ENCODE measurements at places on chromosomes 7 and 10.

DNA sequence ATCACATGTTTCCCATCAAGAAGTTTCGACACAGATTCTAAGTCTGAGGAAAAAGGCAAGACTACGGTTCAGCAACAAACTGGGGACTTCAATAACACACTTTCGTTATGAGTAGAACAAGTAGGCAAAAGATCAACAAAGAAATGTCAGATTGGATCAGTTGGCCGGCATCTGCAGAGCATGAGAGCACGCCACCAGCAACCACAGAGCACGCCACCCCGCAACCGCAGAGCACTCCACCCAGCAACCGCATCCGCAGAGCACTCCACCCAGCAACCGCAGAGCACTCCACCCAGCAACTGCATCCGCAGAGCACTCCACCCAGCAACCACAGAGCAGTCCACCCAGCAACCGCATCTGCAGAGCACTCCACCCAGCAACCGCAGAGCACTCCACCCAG is 89.7 kb upstream of the FAM20C start:
- DNase-seq = no peak

DNA sequence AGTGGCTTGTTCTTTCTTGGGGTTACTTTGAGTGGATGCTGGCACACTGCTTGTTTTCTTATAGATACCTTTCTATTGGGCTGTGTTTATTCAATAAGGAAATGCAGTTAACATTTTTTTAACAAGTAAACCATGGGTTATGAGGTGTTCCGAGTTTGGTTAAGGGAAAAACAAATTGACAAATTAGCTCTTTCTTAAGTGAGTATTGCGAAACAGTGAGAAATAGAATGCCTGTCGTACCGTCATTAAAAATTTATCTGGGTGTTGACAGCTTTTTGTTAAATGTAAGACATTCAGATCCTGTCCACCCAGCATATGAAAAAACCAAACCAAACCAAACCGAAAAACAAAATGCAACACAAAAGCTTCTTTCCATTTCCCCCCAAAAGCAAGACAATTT is 6.2 kb downstream of the CUX1 start:
- DNase-seq = no peak

- DNase-seq = no peak
Observed at GRCh38 chr7:155255071-155255470, 42.6 kb upstream of the INSIG1 start.

DNA sequence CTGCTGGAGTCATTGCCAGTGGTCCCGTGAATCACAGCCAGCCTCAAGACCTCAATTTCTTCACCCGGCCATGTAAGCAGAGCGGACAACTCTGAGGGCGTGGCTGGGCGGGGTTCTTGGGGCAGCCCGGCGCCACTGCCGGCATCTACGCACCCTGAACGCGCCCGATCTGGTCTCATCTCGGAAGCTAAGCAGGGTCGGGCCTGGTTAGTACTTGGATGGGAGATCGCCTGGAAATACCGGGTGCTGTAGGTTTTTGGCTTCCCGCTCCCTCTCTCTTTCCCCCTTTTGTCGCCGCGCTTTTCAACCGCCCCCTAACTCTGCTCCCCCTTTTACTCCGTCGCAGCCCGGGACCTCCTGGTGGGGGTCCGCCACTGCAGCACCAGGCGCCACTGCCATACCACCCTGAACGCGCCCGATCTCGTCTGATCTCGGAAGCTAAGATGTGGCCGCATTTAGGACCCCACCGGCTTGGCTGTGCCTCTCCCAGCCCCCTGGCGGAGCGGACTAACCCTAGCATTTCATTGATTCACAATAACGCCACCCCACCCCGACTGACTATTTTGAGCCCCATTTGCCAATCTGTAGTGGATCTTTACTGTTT is 25.3 kb downstream of the GARIN1A start:
- peak; percentile 88 for DNase-seq

- DNase-seq = no peak
Observed at GRCh38 chr7:129789000-129789399, 163.8 kb downstream of the UBE2H start.

DNA sequence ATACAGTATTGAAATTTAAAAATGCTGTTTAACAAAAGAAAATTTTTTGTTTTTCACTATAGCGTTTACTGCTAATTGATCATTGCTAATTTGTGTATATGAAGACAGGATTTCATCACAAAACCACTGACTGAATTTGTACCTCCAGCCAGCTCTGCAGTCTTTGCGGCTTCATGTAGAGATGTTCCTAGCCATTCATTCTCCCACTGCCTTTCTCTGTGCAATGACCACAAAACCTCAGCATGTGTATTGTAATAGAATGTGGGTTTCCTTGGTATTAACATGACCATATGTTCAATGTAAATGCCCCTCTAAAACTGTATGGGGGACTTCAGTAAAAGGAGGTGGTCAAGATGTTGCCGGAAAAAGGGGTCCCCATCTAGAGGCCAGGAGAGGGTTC is 81.1 kb upstream of the STEAP1B start:
- DNase-seq = no peak

DNA sequence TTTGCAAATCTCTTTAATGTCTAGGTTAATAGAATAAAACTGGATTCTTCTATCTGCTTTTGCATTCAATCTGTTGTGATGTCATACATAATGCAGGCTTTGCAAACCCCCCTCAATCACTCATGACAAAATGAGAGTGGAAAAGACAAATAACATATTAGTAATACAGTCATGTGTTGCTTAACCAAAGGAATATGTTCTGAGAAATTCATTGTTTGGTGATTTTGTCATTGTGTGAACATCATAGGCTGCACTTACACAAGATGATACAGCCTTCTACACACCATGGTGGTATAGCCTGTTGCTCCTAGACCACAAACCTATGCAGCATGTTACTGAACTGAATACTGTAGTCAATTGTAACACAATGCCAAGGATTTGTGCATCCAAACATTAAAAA is 87.3 kb upstream of the SEC61G start:
- DNase-seq = no peak

- no peak for DNase-seq
Observed at GRCh38 chr7:132639983-132640382, 63.7 kb upstream of the PLXNA4 start.

DNA sequence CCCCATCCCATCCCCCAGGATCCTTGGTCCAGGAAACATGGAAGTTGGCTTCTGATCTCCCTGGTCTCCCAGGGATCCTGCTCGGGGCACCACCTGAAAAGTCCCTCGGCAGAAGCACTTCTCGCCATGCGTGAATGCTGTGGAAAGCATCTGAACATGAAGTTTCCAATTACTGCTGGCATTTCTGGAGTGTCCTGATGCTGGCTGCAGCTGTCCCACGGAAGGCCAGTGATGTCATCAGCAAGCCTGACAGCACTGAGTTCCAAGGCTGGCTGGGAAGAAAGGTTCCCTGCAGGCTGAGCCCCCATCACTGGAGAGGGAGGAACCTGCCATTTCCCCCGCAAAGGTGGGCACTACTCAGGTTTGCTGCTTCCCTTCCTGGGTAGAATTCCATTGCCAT is 71.4 kb downstream of the KCNMA1 start:
- DNase-seq = no peak

GRCh38 chr7:28137463-28137862 is 43.1 kb downstream of the JAZF1 start:
- no peak for DNase-seq

GRCh38 chr7:111525100-111525499 is 37.2 kb downstream of the IMMP2L start:
- DNase-seq = no peak

GRCh38 chr10:36679554-36679953 is 445.8 kb upstream of the ANKRD30A start:
- no peak for DNase-seq

DNA sequence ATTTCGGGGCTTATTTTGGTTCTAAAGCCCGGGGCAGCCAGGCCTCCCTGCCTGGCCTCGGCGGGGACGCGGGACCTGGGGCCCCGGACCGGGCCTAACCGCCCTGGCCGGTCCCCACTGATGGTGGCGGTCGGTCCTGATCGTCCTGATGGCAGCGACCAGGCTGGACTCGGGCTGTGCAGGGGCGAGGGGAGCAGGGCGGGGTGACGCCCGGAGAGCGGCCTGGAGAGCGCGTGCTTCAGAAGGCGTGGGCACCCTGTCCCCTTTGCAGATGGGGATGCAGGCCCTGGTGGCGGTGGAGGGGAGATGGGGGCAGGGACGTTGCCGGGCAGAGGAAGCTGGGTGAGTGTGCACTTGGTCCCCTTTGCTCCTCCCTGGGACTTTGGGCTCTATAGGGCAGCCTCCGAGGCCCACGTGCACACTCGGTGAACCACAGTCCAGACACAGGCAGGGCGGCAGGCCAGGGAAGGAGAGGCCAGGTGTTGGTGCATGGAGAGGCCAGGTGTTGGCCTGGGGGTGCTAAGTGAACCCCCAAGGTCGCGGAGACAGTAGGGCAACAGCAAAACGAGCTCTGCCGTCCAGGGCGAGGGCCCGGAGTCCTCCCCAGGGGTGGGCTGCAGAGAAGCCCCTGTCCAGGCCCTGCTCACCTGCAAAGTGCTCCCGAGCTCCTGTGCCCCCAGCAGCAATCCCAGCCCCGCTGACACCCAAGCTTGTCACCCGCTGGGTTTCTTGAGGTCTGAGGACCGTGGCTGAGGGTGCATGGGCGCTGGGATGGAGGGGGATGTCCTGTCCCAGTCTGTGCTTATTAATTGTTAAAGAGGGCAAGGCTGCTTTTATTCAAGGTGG is 42.4 kb upstream of the FAM20C start:
- no peak for DNase-seq
